ENCODE measurements at places on chromosomes 2 and 18. TPM values are rescaled to one million over a fixed set of nuclear protein-coding genes. Genes with fewer than 3 reads are reported as not detected.

Gene NCKAP1
- polyA plus RNA-seq = 43.7 TPM

Gene IMPACT
- polyA plus RNA-seq = 10.7 TPM

Gene KHK
- 5.9 TPM for polyA plus RNA-seq

Gene SLC66A2
- 20.0 TPM for polyA plus RNA-seq

Gene ZNF396
- 4.3 TPM for polyA plus RNA-seq

Gene RAX
- not detected for polyA plus RNA-seq

Gene RND3
- 34.1 TPM for polyA plus RNA-seq

Gene IHH
- 6.4 TPM for polyA plus RNA-seq

Gene CYS1
- polyA plus RNA-seq = 2.4 TPM

Gene SPDYA
- polyA plus RNA-seq = not detected

Gene ZAP70
- 2.8 TPM for polyA plus RNA-seq

Gene GCG
- 0.83 TPM for polyA plus RNA-seq

Gene FBXO41
- polyA plus RNA-seq = 0.80 TPM

Gene IGFBP5
- polyA plus RNA-seq = 128 TPM

Gene ERMN
- not detected for polyA plus RNA-seq

Gene GORASP2
- 31.0 TPM for polyA plus RNA-seq

Gene GNAL
- polyA plus RNA-seq = 1.4 TPM

Gene BCL11A
- polyA plus RNA-seq = 4.2 TPM

Gene NR4A2
- 4.7 TPM for polyA plus RNA-seq

Gene QPCT
- polyA plus RNA-seq = 4.4 TPM

Gene TRABD2A
- not detected for polyA plus RNA-seq

Gene CYP27C1
- 0.50 TPM for polyA plus RNA-seq

Gene RAD51AP2
- polyA plus RNA-seq = 0.20 TPM

Gene TMEM247
- polyA plus RNA-seq = not detected

Gene OTOF
- polyA plus RNA-seq = not detected

Gene HTR2B
- polyA plus RNA-seq = not detected

Gene IL36B
- polyA plus RNA-seq = not detected

Gene SYT4
- 0.76 TPM for polyA plus RNA-seq

Gene DNAH7
- polyA plus RNA-seq = 0.61 TPM

Gene UPP2
- polyA plus RNA-seq = not detected

Gene SUMO1
- polyA plus RNA-seq = 105 TPM

Gene ALPG
- polyA plus RNA-seq = not detected

Gene DHRS9
- 3.5 TPM for polyA plus RNA-seq

Gene TRIM43
- not detected for polyA plus RNA-seq

Gene ATG9A
- 7.2 TPM for polyA plus RNA-seq

Gene MGAT4A
- 7.4 TPM for polyA plus RNA-seq

Gene MERTK
- polyA plus RNA-seq = 5.3 TPM

Gene IAH1
- polyA plus RNA-seq = 69.5 TPM

Gene MARCHF4
- polyA plus RNA-seq = 0.50 TPM

Gene GPR17
- polyA plus RNA-seq = 0.61 TPM

Gene SCN3A
- polyA plus RNA-seq = 0.31 TPM

Gene RGPD3
- not detected for polyA plus RNA-seq

Gene HOXD13
- not detected for polyA plus RNA-seq

Gene PJVK
- polyA plus RNA-seq = 3.8 TPM

Gene RASGRP3
- polyA plus RNA-seq = 3.3 TPM

Gene ADAM23
- 0.85 TPM for polyA plus RNA-seq

Gene GNLY
- polyA plus RNA-seq = 1.1 TPM

Gene C2orf66
- not detected for polyA plus RNA-seq

Gene PFN4
- polyA plus RNA-seq = 0.48 TPM

Gene LIMS2
- polyA plus RNA-seq = 33.0 TPM

Gene CYB5A
- 186 TPM for polyA plus RNA-seq

Gene EPAS1
- 47.1 TPM for polyA plus RNA-seq

Gene CDH19
- polyA plus RNA-seq = 0.93 TPM

Gene DNER
- 1.6 TPM for polyA plus RNA-seq

Gene MEP1B
- polyA plus RNA-seq = not detected

Gene KANSL1L
- polyA plus RNA-seq = 4.2 TPM

Gene MROH2A
- 1.1 TPM for polyA plus RNA-seq

Gene COLEC11
- 9.9 TPM for polyA plus RNA-seq

Gene DSG1
- not detected for polyA plus RNA-seq

Data from stomach (tissue), 19 donors.